ENCODE measurements at places on chromosomes 2 and 18.

DNA sequence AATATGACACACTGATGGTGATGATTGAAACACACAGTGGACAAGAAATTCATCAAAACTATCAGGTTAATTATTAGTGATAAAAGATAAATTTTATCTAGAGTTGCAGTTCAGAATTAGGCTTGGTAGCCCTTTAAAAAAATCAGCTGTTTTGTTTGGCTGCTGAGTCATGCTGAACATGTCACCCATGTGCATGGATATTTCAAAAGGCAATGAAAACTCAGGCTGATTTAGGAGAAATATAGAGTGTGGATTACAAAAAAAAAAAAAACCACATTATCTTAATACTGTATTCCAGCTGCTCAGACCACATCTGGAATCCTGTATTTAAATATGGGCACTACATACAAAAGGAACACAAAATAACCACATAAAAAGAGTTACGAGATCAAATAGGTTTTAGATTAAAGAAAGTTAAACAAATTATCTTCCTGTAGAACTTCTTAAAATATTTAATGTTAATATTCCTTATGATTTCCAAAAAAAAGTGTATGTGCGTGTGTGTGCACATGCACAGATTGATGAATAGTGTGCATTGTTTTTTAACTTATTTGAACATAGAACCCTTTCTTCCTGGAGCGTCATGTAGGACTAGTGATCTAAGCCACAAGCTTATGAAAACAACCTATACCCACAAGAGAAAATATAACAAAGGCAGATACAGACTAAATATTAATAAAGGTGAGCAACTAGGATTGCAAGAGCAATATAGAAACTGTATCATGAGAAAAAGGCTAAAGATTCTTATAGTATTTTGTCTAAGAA, 186.2 kb downstream of the STK39 start:
- no peak for DNase-seq

DNA sequence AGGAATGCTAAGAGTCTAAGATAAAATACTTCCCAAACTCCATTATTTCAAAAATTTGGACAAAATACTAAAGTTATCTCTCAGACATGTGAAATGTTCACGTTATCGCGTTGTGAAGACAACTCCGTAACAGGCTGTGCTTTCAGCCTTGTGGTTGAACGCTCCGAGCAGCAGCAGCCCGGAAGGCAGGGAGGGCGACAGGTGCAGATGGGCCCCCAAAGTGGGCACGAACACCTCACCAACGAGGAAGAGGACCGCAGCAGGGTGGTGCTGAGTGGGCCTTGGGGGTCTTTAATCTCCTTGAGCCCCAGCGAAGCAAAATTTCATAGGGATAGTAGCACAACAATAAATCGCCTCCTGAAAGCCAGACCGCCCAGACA, 1.0 kb upstream of the FAM110C start:
- DNase-seq, result no peak

- no peak for DNase-seq
Observed at GRCh38 chr2:133953524-133953923, 300.3 kb upstream of the MGAT5 start.

DNA sequence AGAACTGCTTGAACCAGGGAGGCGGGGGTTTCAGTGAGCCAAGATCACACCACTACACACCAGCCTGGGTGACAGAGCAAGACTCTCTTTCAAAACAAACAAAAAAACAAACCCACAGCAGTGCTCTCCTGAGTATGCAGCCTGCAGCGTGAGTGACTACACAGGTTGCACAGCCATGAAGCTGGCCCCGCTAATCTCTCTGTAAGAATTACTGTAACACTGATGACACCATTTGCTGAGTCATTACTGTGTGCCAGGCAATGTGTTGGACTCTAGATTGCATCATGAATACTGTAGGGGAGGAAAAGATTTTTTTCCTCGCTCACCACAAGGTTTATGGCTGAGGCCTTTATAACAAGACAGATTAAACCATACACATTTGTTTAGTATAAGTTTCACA, 118.6 kb upstream of the ATP8B1 start:
- no peak for DNase-seq

- DNase-seq, result no peak
Observed at GRCh38 chr18:986051-986450, 81.4 kb downstream of the ADCYAP1 start.

- DNase-seq, result no peak
Observed at GRCh38 chr18:34995746-34996145, 45.5 kb upstream of the MAPRE2 start.

DNA sequence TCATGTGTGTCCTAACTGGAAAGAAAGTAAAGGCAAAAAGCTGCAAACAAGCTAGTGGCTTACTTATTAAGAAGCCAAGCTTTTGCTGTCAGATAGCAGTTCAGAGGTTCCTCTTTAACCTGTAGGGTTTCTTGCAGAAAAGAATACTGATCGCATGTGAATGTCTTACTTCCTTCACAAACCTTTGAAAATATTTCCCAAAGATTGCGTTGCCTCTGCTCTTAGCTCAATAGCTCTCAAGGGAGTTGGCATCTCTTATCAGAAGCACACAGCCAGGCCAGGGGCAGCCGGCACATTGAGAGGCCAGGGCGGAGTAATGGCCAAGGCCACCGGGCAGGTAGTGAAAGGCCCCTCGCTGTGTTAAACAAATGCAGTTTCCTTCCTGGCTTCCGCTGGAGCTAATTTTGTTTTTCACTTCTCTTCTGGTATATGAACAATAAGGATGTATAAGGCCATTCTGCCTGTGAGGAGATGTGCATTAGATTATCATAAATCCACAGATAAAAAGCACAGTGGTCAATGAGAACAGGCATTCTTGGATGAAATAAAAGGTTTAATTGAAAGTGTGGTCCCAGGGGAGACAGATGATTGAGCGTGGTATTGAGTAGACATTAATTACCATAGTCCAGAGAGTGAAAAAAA, 542.4 kb upstream of the NRP2 start:
- no peak for DNase-seq

- DNase-seq, result no peak
Observed at GRCh38 chr2:211454679-211455078, 898.3 kb downstream of the CPS1 start.

DNA sequence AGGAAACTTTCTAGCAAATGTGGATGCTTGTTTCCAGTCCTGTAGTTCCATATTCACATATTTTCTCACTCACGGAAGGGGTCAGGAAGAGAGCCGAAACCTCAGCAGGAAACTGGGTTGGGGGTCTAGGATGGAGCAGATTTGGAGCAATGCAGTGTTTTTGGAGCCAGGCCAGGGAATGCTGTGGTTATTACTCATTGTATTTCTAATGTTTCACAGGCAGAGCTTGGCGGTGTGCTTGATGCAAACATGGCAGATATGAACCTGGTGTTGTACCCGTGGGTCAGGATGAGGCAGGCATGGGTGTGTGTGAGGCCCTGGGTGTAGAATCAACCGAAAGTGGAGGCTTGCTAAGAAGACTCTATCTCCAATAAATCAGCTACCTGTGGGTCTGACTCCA, 34.6 kb upstream of the ACKR3 start:
- DNase-seq, result no peak

DNA sequence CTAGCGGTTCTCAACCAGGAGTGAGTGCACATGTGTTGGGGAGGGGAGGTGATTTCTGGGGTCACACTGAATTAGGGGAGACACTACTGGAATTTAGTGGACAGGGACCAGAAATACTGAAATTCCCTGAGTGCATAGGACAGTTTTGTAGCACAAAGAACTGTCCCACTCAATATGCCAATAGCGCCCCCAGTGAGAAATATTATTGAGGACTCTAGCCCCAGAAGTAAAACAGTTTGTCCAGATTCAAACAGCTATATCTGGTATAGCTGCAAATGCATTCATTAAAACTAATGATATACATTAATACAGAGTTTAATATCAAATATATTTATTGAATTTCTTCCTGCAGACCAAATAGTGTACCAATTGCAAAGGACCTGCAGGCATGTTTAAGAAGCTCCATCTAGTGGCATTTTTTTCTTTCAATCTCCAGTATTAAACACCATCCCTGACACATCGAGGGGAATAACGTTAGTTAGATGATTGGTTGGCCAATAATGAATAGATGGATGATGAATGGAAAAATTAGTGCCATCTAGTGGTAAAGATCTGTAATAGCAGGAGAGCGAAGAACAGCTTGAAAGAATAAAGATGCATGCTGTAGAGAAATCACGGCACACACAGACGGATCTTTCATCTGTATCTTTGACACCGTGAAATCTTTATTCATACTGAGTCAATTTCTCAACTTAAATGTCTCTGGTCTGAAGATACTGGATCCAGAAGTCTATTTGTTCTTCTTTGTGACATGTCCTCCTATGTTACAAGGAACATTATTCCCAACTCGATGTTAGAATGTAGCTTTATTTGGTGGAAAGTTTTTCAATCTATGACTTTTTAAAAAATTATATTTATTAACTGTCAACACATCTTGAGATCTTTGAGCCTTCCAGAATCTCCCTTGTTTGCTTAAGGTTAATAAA, 62.5 kb downstream of the DHRS9 start:
- DNase-seq, result no peak

- DNase-seq, result no peak
Observed at GRCh38 chr2:118882693-118883336, 35.4 kb upstream of the EN1 start.

- no peak for DNase-seq
Observed at GRCh38 chr2:45826460-45826859, 175.0 kb downstream of the PRKCE start.

DNA sequence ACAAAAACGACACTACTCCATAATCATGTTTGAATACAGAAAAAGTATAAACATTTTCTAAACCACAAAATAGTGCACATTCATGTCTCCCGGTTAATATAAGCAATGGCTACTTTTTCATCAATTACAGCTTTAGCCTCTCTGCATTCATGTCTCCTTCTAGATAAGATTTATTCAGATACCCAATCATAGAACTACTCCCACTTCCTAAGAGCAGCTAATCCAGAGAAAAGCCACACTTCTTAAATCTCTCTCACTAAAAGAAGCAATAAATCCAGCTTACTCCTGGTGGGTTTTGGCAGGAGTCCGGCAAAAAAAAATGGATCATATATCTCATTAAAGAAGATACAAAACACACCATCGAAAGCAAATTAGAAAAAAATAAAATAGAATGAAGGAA, 20.1 kb downstream of the DSEL start:
- no peak for DNase-seq

DNA sequence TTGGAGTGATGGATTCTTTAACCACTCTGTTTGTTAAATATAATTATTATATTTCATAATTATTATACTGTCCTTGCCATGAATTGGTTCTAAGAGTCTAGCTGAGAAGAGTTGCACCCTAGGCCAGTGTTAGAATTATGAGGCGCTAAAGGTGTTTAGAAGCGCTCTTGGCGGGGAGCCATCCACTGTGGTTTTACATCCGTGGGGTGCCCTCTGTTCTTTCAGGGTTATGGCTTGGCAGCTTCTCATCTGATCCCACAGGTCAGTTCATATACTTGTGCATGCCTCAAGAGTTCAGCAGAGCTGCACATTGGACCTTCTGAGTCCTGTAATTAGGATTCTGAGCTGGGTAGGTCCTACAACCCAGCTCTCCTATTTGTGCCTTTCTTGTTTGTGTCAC, 9.1 kb downstream of the ASAP2 start:
- no peak for DNase-seq

DNA sequence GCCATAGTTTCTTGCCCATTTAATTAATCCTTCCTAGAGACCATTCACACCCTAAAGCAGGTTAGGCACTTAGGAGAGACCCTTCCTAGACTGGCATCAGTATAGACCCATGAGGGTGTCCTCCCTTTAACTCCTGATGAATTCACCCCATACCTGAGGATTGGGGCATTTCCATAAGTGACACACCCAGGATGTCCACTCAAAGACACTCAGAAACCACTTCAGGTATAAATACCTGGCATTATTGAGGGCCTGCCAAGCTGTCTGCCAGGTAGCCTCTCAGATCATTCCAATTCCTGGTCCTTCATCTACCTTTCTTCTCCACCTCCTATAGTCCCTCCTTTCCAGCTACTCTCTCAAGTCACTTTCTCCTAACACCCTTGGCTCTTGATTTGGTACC, 57.5 kb upstream of the SLC14A2 start:
- no peak for DNase-seq

- no peak for DNase-seq
Observed at GRCh38 chr2:134225841-134226240, 28.0 kb upstream of the MGAT5 start.

DNA sequence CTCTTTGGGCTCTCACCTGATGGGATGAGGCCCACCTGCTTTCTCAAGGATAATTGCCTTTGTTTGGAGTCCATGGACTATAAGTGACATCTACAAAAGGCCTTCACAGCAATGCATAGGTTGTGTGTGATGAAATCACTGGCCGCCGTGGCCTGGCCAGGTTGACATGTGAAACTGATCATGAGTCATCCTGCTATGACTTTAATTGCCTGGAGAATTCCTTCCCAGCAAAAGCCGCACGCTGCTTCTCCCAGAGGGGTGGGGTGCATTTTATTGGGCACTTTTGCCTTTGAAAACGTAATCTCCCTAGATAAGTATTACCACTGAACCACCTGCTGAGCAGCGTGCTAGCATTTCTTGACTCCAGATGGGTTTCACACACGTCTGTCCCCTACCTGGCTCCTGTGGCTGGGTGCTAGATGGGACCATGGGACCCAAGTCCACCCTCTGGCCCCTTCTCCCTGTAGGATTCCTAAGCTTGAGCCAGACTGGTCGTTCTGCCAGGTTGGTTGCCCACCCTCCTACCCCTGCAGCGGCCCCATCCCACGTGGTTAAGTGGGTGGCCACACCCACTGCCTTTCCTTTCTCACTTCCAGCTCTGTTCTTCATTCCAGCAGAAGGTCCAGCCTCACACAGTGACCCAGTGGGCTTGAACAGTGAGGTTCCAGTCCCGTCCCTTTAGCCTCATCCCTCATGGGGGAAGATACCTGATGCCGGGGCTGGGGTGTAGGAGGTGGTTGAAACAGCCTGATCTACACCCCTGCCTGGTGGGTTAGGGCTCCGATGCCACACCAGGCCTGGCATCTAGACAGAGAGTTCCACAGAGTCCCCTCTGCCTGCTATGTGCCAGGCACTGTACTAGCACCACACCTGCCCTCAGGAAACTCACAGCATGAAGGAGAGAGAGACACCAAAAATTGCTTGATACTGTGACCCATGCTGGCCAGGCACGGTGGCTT, 89.6 kb downstream of the GBX2 start:
- no peak for DNase-seq

DNA sequence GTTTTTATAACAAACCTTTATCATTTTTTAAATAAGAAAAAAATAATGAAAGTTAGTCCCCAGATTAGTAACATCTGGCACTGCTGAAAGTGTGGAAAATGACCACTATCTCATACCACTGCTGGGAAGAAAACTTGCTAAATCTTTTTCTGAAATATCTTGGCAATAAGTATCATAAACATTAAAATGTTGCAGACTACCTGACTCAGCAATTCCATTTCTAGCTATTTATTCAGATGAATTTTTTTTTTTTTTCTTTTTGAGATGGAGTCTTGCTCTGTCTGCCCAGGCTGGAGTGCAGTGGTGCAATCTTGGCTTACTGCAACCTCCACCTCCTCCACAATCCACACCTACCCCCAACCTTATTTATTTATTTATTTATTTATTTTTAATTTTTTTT, 35.3 kb upstream of the SOS1 start:
- no peak for DNase-seq

- DNase-seq, result no peak
Observed at GRCh38 chr18:2302628-2303516, 268.4 kb downstream of the METTL4 start.

Data from cortex of kidney (tissue), 1 donor.